Kidney epithelial cell (primary cell): ENCODE measurements at places on chromosomes 1 and 21.

GRCh38 chr1:233719655-233720341 lies 105.9 kb downstream of the KCNK1 start:
- no peak for DNase-seq

DNA sequence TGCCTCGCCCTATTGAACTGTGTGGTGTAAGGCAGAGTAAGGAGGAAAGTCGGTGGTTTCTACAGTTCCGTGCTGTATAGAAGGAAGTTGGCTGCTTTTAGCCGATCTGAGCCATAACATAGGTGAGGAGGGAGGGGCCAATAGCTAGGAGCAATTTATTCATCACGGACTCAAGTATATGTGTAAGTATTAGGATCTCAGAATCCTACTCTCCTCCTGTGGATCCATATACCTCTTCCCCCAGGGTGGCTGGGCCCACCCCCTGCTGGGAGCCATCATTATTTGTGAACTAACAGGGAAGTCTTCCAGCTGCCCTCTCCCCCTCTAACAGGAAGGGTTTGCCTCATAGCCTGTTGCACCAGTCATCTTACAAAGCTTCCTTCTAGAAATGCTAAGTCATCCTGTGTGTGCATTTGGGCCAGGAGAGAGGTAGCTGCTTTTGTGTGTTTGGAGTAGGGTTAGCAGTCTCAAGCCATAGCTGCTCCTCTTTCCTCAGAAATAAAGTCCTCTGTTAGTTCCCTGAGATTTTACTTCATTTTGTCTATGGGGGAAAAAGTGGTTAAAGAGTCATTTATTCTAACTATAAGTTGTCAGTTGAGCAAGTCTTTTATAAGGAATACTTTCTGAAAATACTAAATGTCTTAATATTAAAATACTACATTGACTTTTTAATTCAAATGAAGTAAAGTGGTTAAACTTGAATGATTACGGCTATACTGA lies 14.9 kb upstream of the CENPS start:
- no peak for DNase-seq

DNA sequence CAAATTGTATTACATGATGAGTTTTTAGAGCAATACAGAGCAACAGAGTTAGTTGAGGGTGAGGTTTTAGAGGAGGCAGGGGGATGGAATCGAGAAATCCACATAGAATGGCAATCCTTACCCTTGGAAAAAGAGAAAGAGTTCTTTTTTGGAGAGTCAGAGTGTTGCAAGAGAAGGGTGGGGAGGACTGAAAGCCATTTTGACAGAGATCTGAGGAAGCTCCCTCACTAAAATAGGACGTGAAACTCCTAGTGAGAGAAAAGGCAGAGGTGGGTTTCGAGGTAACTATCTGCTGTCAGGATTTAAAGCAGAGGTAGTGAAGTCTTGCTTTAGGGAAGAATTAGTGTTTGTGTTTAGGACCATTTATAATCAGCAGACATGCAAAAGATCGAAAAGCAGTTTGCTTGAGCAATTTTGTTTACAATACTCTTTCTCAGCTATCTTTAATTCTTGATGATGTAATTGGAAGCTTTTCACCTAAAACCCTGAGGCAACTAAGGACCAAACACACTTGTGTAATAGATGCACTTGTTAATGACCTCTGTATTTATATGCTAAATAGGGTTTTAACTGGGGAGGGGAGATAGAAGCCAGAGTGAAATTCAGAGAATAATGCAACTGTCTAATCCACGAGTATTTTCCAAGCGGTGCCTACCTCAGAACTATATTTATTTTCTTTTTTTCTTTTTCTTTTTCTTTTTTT lies 20.0 kb downstream of the ADAMTS5 start:
- no peak for DNase-seq

DNA sequence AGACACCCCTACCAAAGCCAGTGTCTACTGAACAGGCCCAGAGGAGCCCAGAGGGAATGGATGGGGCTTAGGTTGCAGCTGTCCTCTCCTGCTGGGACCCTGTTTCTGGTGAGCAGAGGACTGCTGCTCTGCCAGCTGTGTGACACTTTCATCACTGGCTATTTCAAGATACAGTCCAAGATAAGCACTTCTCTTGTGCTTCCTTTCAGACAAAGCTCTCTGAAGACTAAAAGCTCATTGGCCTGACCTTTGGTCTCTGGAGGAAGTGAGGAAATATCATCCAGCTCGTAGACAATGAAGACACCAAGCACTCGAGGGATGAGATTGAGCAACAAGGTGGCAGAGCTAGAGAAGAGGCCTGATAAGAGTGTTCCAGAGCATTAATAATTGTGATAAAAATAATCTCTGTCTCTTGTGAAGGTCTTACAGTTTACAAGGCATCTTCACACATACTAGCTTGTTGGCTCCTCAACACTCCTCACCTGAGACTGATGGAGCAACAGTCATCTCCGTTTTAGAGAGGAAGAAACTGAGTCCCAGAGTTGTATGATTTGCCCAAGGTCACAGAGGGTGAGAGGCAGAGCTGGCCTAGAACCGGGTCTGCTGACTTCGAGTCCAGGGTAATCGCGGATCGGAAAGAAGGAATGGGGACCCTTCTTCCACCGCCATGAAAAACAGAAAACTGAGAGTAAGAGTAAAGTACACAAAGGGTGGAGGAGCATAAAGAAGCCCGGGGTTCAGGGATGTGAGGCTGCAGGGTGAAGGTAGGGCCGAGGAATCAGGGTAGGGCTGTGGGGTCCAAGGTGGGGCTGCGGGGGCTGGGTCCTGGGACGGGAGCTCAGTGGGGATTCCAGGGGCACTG lies 666 bp downstream of the PAFAH2 start:
- DNase-seq, result no peak

- no peak for DNase-seq
These were observed 3.9 kb downstream of the PGD start for GRCh38 chr1:10402729-10403274.

GRCh38 chr1:24732186-24732885 lies 12.9 kb upstream of the CLIC4 start:
- DNase-seq, result no peak

DNA sequence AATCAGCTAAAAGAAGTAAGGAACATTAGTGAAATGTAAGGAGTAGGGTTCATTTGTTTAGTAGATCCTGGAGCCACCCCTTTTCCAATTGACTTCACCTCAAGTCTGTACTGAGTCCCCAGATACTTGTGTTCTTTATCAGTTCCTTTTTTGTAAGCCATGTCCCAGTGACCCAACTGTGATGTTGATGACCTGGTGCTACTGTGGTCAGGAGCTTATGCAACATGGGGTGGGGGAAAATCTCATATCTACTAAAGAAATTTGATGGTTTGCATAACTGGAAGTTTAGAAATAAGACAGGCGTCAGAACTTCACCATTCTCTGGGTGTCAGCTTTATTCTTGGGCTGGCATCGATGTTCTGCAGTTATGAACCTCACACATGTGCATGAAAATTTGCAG lies 120.5 kb downstream of the LRRC7 start:
- no peak for DNase-seq

DNA sequence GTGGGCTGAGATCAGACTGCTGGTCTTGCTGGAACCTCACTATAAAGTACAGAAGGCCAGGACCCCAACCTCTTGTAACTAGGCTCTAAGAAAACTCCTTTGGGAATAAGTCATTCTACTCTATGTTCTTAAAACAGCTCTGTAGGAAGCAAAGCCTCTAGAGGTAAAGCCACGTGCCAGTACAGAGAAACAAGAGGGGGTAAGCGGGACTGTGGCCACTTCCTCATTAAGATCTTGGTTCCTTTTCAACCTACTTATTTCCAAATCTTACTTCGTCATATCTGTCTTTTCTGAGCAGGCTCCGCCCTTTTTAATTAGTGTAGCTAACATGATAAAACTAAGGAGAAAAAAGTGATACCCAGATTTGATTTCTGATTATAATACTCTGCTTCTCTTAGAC lies 3.8 kb downstream of the NCSTN start:
- DNase-seq, result no peak

- DNase-seq, result no peak
These were observed 43.4 kb downstream of the WDR64 start for GRCh38 chr1:241695246-241696171.

GRCh38 chr21:43355925-43356289 lies 71.0 kb downstream of the SIK1 start:
- DNase-seq, result no peak

GRCh38 chr1:169697755-169698154 lies 13.7 kb downstream of the SELL start:
- DNase-seq, result no peak

- no peak for DNase-seq
These were observed 24.6 kb upstream of the NEK7 start for GRCh38 chr1:198132060-198132781.

- DNase-seq, result no peak
These were observed 3.4 kb downstream of the ZBTB21 start for GRCh38 chr21:42006765-42007164.

- no peak for DNase-seq
These were observed 2.0 kb downstream of the TSHB start for GRCh38 chr1:115031595-115031994.

GRCh38 chr1:4379451-4380175 lies 274.8 kb upstream of the AJAP1 start:
- no peak for DNase-seq

- no peak for DNase-seq
These were observed 129.6 kb downstream of the DPYD start for GRCh38 chr1:97791251-97791650.

- no peak for DNase-seq
These were observed 50.4 kb upstream of the F3 start for GRCh38 chr1:94591823-94592570.

- DNase-seq, result no peak
These were observed 52.7 kb upstream of the ATP5PO start for GRCh38 chr21:33968080-33968994.

GRCh38 chr1:9721606-9722377 lies 70.3 kb downstream of the PIK3CD start:
- no peak for DNase-seq

GRCh38 chr1:79530055-79530454 lies 523.5 kb upstream of the ADGRL4 start:
- DNase-seq, result no peak

- DNase-seq, result no peak
These were observed 5.5 kb upstream of the TGFBR3 start for GRCh38 chr1:91891454-91891853.

GRCh38 chr1:22861764-22862440 lies 110.8 kb downstream of the LACTBL1 start:
- DNase-seq, result peak; percentile 14

DNA sequence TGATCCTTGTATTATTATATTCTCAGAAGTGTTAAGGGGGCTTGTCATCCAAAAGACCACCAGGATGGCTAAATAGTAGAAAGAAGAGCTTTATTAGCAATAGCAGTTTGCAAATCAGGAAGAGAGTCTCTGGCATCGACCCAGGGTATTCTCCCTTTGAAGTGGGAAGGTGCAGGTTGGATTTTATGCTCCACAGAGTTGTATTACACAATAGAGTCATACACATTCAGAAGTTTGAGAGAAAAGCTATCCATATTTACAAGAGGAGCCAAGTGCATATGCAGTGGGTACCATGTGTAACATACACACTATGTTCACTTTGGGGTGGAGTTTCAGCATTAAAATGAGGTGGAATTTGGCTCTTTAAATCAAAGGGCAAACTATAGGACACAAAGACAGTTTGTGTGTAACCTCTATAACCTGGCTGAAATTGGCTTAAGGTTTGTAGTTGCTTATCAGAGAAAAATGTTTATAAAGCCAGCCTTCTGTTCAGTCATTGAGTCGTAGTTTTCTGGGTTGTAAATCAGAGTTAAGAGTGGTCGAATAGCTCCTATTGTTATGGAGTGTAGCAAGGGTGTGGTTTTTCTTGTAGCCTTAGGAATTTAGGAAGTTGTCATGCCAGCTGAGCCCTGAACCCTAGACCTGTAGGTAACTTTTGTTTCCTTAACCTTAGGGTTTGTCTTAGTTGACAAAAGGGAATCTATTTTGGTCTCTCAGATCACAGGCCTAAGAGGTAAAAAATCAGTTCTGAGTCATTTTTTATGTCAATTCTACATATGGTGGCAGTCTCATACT lies 125.3 kb downstream of the DNM3 start:
- DNase-seq, result no peak

- no peak for DNase-seq
These were observed 40.3 kb downstream of the TP73 start for GRCh38 chr1:3692598-3692997.

GRCh38 chr1:229570891-229571516 lies 12.5 kb upstream of the ABCB10 start:
- no peak for DNase-seq

DNA sequence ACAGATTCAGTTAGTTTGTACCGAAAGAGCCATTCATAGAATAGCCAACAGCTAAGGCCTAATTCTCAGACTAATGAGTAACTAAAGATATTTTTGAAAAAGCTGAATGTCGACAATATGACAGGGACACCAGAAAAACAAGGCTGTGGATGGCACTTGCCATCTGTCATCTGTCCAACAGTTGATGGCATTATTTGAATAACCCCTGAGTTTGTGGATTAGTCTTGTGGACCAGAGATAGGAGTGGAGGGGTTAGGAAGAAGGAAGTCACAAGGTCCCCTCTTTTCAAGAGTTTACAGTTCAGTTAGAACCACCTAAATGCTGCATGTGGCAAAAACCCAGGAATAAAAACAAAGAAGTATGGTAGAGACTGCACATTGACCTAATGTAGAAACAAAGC lies 356.5 kb upstream of the DUSP10 start:
- no peak for DNase-seq

- no peak for DNase-seq
These were observed 80.3 kb downstream of the TMEM200B start for GRCh38 chr1:29043274-29043965.

DNA sequence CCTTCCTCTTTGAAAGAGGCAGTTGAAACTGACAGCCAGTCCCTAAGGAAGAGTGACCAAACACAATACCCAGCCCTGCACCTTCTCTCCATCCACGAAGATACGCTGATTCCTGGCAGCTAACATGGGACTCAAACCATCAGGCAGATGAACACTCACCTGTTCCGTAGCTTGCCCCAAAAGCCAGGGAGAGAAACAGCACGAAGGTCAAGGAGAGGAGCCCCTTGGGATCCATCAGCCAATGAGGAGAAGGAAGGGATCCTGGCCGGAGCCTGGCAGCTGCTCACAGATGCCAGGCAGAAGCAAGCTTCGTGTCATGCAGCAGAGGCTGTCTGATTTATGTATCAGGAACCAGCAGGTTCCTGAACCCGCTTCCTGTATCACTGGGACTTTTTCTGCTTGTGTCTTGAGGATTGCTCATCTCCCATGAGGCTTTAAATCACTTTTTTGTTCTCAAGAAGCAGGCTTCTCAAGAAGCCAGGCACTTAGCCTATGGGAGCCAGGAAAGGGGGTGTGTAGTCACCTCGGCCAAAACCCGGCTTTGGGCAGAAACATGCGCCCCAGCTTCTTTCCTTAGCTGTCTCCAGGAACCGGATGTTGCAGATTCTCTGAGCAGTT lies at the start of gene SLAMF1:
SLAMF1 (minus strand) TSS at position 334 of the 618 bp plus-strand sequence; CDS start at position 235, 99 bp downstream.
- no peak for DNase-seq

DNA sequence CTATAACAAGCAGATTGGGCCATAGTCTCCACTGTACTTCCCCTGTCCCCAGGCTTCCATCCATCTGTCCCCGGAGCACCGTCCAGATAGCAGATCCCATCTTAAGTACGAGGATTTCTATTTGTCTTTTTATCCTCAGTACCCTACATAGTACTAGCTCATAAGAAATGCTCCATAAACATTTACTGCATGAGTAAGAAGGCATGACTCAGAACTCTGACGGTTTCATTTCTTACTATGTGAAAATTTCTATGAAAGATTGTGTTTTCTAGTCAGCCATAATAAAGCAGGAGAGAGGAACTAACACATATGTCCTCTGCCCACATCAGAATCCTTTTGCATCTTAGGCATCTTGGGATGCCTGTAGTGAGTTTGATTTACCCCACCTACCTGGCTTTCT lies 49.5 kb downstream of the CHD1L start:
- peak; percentile 29 for DNase-seq

GRCh38 chr21:26377111-26377694 lies 195.9 kb downstream of the CYYR1 start:
- DNase-seq, result no peak
